ENCODE measurements at places on chromosomes 2 and 18.

GRCh38 chr18:48365965-48366364, 43.2 kb downstream of the ZBTB7C start:
- DNase-seq: no peak

- DNase-seq: no peak
These were observed 9.0 kb downstream of the CDKL4 start for GRCh38 chr2:39234754-39235153.

DNA sequence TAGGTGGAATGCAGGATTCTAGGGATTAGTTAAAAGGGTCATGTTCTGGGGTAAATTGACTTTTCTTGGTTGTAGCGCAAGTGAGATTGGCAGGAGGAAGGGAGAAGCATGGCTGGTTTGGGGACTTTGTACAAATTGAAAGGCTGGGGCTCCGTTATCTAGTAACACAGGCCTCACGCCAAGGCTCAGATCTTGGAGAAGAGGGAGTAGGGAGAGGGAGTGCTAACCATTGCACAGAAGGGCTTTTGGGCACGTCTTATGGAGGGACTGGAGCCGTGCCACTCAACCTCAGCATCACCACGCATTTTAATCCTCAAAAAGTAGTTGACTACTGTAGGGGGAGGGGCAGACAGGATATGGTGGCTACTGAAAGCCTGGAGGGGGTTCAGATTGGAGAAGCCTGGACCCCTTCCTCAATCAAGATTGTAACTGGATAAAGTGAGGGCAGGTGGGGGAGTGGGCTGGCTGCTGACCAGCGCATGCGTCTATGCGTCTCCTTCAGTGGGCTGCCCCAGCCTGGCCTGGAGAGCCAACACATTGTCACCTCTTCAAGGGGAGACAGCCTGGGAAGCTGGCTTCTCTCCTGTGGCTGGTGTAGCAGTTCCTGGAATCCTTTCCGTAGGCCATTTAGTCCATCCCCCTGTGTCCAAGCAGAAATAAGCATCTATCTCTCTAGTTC, 14.3 kb downstream of the IGFBP5 start:
- DNase-seq: no peak

- no peak for DNase-seq
These were observed 35.8 kb upstream of the GRB14 start for GRCh38 chr2:164657129-164657528.

- no peak for DNase-seq
These were observed 146.8 kb upstream of the PGAP1 start for GRCh38 chr2:197073270-197073669.

GRCh38 chr2:162004031-162004430, 70.0 kb downstream of the DPP4 start:
- no peak for DNase-seq

DNA sequence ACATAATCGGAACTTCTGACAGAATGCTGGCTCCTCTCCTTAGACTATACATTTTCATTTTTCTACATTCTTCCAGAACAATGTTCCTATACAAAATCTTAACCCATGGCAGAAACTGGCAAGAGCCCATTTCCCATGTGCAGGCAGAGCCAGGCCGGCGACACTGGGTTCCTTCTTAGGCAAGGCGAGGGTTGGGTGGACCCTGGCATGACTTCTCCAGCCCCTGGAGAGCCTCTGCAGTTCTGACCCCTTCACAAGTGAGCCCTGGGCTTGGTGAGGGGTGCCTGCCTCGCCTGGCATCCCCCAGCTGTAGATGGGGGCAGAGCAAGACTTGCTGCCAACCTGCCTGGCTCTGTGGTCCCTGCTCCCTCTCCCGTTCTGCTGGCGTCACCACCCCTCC, 5.0 kb downstream of the GYPC start:
- no peak for DNase-seq
